ENCODE measurements at places on chromosomes 3 and 15. TPM values are rescaled to one million over a fixed set of nuclear protein-coding genes. Genes with fewer than 3 reads are reported as not detected.

GRCh38 chr15:88100181-88100580 is 156.4 kb downstream of the NTRK3 start:
- no peak overlapping the region for H3K4me3 ChIP-seq
- no peaks in the 10 kb centered on the region for H3K4me1 ChIP-seq
- no peaks in the 10 kb centered on the region for H3K36me3 ChIP-seq
- DNase-seq, result no peak

DNA sequence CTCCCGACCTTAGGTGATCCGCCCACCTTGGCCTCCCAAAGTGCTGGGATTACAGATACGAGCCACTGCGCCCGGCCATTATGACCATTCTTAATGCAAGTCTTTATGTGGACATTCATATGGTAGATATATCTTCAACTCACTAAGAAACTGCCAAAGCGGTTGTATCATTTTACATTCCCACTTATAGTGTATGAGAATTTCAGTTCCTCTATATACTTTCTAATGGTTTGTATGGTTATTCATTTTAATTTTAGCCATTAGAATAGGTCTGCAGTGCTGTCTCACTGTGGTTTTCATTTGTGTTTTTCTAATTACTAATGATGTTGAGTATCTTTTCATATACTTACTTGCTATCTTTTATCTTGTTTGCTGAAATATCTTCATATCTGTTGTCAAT is 32.5 kb downstream of the TCF12 start:
- H3K36me3 ChIP-seq, result no peaks in the 10 kb centered on the region
- H3K4me1 ChIP-seq, result no peaks in the 10 kb centered on the region
- H3K27me3 ChIP-seq, result no peaks in the 10 kb centered on the region
- DNase-seq, result no peak

GRCh38 chr15:59691194-59691805 is 2.2 kb upstream of the BNIP2 start:
- no peak overlapping the region for H3K27ac ChIP-seq
- H3K4me3 ChIP-seq, result no peak overlapping the region
- H3K27me3 ChIP-seq, result no peaks in the 10 kb centered on the region
- no peaks in the 10 kb centered on the region for H3K36me3 ChIP-seq

DNA sequence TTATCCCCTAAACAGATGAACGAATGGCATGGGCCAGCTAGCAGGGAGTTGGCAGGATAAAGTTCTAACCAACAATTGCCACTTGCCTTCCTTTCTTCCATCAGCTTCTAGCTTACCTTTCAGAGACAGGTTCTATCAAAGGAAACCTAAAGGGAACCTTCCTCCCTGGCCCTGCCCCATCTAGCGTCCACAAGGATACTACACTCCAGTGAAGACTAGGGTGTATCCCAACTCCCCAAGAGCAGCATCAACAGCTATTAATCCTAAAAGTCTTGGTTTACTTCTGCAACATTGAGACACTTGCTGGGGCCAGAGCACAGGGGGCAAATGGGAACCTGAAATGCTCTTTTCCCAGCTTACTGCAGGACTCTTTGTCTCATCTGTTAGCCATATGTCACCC is 37.0 kb upstream of the TMC3 start:
- no peaks in the 10 kb centered on the region for H3K27me3 ChIP-seq
- DNase-seq, result no peak
- no peak overlapping the region for H3K27ac ChIP-seq
- H3K36me3 ChIP-seq, result no peaks in the 10 kb centered on the region
- H3K4me1 ChIP-seq, result no peaks in the 10 kb centered on the region

GRCh38 chr3:194208709-194209108 is 72.8 kb downstream of the HES1 start:
- no peaks in the 10 kb centered on the region for H3K36me3 ChIP-seq
- H3K4me3 ChIP-seq, result no peak overlapping the region
- no peak for DNase-seq
- no peaks in the 10 kb centered on the region for H3K4me1 ChIP-seq
- H3K27ac ChIP-seq, result no peak overlapping the region
- no peaks in the 10 kb centered on the region for H3K27me3 ChIP-seq

DNA sequence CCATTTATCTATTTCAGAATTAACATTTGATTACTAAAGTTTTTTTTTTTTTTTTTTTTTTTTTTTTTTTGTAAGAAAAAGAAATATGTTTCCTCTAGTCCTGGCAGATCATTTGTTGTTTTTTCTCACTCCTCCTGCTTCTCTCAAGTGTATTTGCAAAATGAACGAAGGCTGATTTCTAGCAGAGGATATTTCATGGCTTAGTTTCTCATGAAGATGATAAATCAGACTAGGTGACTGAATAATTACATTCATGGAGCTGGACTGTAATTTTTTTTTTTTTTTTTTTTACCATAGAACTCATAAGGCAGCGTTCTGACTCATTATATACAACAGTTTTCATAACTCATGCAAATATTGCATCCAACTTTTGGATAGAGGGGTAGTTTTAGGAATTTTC is 332.5 kb upstream of the SEMA6D start:
- H3K4me1 ChIP-seq, result peaks cover 3% of the 10 kb centered on the region
- no peaks in the 10 kb centered on the region for H3K27me3 ChIP-seq
- H3K4me3 ChIP-seq, result no peak overlapping the region

- no peaks in the 10 kb centered on the region for H3K4me1 ChIP-seq
- DNase-seq, result no peak
- H3K36me3 ChIP-seq, result no peaks in the 10 kb centered on the region
- H3K4me3 ChIP-seq, result no peak overlapping the region
These were observed 211.4 kb upstream of the MANF start for GRCh38 chr3:51173518-51174271.

DNA sequence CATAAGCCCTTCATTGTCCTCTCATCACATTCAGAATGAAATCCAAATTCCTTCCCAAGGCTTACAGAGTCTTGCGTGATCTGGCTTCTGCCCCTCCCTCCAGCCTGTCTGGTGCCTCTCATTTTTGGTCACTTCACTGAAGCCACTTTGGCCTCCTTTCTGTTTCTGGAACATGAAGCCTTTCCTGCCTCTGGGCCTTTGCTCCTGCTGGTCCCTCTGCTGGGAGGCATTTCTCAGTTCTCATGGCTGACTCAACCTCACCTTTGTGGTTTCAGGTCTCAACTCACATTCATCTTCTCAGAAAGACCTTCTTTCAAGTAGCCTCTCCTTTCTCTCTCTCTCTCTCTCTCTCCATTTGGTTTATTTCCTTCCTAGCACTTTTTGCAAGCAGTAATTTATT is 43.9 kb upstream of the BHLHE40 start:
- DNase-seq, result no peak
- H3K36me3 ChIP-seq, result no peaks in the 10 kb centered on the region
- no peaks in the 10 kb centered on the region for H3K4me1 ChIP-seq

DNA sequence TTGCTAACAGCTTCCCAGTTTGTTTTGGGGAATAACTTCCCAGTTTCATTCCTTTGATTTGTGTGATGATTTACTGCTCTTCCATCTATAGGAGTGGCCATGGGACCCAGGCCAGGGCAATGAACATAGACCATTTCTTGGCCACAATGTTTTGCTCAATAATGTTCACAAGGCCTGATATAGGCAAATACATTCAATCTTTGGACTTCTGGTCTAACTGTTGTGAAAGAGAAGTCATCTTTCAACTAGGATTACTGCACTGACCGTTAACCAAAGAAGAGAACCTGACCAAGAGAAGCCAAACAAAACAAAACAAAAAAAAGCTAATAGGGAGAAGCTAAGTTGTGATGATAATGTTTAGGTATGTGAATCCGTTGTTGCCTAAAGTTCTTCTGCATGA is 221.8 kb upstream of the SUCLG2 start:
- H3K4me3 ChIP-seq, result no peak overlapping the region
- H3K36me3 ChIP-seq, result no peaks in the 10 kb centered on the region
- peaks cover 11% of the 10 kb centered on the region for H3K4me1 ChIP-seq

GRCh38 chr3:185308126-185308754 is 54.4 kb upstream of the EHHADH start:
- H3K4me1 ChIP-seq, result peaks cover 7% of the 10 kb centered on the region
- no peaks in the 10 kb centered on the region for H3K36me3 ChIP-seq
- no peak overlapping the region for H3K27ac ChIP-seq
- no peaks in the 10 kb centered on the region for H3K27me3 ChIP-seq
- H3K4me3 ChIP-seq, result no peak overlapping the region
- DNase-seq, result no peak

- H3K36me3 ChIP-seq, result no peaks in the 10 kb centered on the region
- H3K27me3 ChIP-seq, result no peaks in the 10 kb centered on the region
- DNase-seq, result no peak
- no peak overlapping the region for H3K4me3 ChIP-seq
- H3K27ac ChIP-seq, result peak overlapping the region; percentile 66
These were observed 56.0 kb upstream of the FLNB start for GRCh38 chr3:57952208-57952631.

GRCh38 chr3:71784201-71784913 is 591 bp downstream of the PROK2 start:
- H3K27ac ChIP-seq, result no peak overlapping the region
- H3K4me1 ChIP-seq, result peaks cover 4% of the 10 kb centered on the region
- H3K27me3 ChIP-seq, result no peaks in the 10 kb centered on the region
- H3K36me3 ChIP-seq, result no peaks in the 10 kb centered on the region
- H3K4me3 ChIP-seq, result peak overlapping the region; percentile 44

DNA sequence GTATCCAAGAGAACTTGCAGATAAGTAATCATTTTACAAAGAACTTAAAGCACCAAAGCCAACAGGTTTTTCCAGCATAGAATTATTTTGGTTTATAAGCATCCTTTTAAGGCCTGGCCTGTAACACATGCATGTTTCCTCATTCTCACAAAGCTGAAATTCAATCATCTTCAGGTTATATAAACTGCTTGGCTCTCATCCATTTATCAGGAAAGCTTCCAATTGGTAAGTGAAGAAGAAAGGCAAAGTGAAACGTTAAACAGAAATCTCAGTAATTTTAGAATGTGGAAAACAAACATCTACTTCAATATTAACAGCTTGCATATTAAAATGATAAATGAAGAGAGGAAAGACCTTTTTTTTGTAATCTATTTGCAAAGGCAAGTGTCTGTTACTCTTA is 1.6 kb downstream of the SERP1 start:
- peaks cover 43% of the 10 kb centered on the region for H3K4me1 ChIP-seq
- H3K36me3 ChIP-seq, result peaks cover 29% of the 10 kb centered on the region
- no peaks in the 10 kb centered on the region for H3K27me3 ChIP-seq
- DNase-seq, result no peak
- H3K4me3 ChIP-seq, result peak overlapping the region; percentile 94
- H3K27ac ChIP-seq, result peak overlapping the region; percentile 99

GRCh38 chr3:75260-75659 is 121.3 kb upstream of the CHL1 start:
- no peak for DNase-seq
- no peak overlapping the region for H3K27ac ChIP-seq
- no peaks in the 10 kb centered on the region for H3K4me1 ChIP-seq
- no peaks in the 10 kb centered on the region for H3K27me3 ChIP-seq
- H3K4me3 ChIP-seq, result no peak overlapping the region

GRCh38 chr3:24401090-24401810 is 93.4 kb downstream of the THRB start:
- no peak for DNase-seq
- no peak overlapping the region for H3K4me3 ChIP-seq
- H3K27ac ChIP-seq, result peak overlapping the region; percentile 52
- H3K27me3 ChIP-seq, result no peaks in the 10 kb centered on the region

DNA sequence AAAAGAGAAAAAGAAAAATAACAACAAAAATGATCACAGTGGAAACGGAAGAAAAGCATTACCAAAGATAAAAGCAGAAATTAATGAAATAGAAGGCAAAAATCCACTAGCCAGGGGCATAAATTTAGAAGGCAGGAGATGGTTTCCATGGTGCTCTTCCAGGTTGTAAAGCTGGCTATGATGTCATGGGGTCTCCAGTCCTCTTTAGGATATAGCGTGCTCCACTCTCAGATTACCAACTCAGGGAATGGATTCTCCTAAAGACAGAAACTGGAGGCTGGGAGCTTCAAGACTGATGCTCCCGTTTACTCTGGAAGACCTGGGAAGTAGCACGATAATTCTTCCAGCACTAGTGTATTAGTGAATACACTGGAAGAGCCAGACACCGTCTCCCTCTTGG is 10.9 kb upstream of the ULK4 start:
- no peaks in the 10 kb centered on the region for H3K27me3 ChIP-seq
- no peaks in the 10 kb centered on the region for H3K4me1 ChIP-seq
- no peak overlapping the region for H3K27ac ChIP-seq
- no peak for DNase-seq
- no peaks in the 10 kb centered on the region for H3K36me3 ChIP-seq

DNA sequence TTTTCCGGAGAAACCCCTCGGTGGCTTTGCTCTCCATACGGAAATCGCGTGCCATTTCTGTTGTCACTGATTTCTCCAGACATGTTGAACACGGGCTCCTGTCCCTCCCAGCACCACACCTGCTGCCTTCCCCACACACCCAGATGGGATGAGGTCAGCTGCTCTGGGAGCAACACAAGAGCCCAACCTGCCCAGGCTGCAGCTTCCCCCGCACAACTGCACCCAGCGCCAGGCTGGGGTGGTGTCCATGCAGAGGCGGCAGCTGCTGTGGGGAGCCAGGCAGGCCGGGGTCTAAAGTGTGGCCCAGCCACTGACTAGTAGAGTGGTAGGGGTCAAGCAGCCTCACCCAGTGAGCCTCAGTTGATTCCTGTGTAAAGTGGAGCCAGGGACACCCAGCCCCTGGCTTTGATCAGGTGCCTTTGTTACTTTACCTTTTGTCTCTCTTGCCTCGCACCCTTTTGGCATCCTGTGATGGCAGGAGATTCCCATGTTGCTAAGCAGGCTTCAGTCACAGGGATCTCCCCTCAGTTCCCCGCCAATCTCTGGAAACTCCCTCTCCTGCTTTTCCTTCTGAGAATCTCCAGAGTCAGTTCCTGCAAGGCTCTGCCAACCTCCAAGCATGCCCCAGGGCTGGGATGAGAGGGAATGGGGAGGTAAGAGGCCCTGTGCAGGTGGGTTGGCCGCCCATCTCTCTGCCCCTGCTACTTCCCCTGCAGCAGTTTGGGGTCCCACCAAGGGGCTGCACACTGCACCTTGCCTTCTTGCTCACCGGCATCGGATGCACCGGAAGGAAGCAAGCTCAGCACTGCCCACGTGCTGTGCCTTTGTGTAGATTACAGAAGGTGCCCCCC is 91.8 kb upstream of the ALDH1A3 start:
- no peaks in the 10 kb centered on the region for H3K27me3 ChIP-seq
- H3K36me3 ChIP-seq, result no peaks in the 10 kb centered on the region
- H3K4me1 ChIP-seq, result no peaks in the 10 kb centered on the region

DNA sequence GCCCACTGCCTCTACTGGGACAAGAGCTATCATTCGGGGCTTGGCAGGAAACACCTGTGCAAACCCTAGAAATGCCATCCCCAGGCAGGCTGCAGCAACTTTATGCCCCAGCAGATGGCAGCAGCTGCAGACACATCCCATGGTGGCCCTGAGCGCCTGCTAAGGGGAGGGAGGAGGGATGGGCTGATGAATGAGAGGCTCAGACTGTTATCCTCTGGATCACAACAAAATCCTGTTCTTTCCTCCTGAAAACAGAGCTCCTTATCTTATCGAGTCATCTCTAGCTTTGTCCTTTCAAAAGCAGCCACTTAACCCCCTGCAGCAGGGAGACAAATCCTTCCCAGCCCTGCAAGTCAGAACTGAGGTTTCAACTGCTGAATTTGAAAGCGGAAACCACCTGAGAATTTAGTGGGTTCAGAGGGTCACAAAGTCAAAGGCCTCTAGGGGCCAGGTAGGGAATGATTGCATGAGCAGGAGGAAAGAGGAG is 90.6 kb upstream of the PROK2 start:
- DNase-seq, result peak; percentile 80
- no peaks in the 10 kb centered on the region for H3K27me3 ChIP-seq
- no peak overlapping the region for H3K4me3 ChIP-seq
- no peaks in the 10 kb centered on the region for H3K36me3 ChIP-seq

GOLGA8S gene
- 0.81 TPM for total RNA-seq

CELSR3 gene
- 1.8 TPM for total RNA-seq

SLC51A gene
- not detected for total RNA-seq

TLR9 gene
- total RNA-seq, result not detected

Data from pancreas (tissue), 10 donors.